Esophagus muscularis mucosa (tissue), 4 donors: ENCODE measurements at places on chromosomes 6 and 20. TPM values are rescaled to one million over a fixed set of nuclear protein-coding genes. Genes with fewer than 3 reads are reported as not detected.

Gene C20orf202
- total RNA-seq = 0.17 TPM

Gene FOXA2
- not detected for total RNA-seq

Gene ESR1
- total RNA-seq = 0.83 TPM

Gene ZSCAN31
- 20.8 TPM for total RNA-seq

Gene ERVFRD-1
- total RNA-seq = 0.42 TPM

Gene POU5F1
- not detected for total RNA-seq

Gene CTCFL
- total RNA-seq = not detected

Gene GPLD1
- total RNA-seq = 3.8 TPM

Gene PDYN
- total RNA-seq = not detected

Gene SIRT5
- 14.5 TPM for total RNA-seq

Gene ILRUN
- 102 TPM for total RNA-seq

Gene PTP4A1
- total RNA-seq = 26.9 TPM

GRCh38 chr6:50666089-50666488, 47.2 kb upstream of the TFAP2D start:
- DNase-seq = no peak

GRCh38 chr6:85418059-85418458, 31.8 kb upstream of the NT5E start:
- no peak for DNase-seq

GRCh38 chr6:45447005-45447404, 69.3 kb upstream of the SUPT3H start:
- DNase-seq = no peak

DNA sequence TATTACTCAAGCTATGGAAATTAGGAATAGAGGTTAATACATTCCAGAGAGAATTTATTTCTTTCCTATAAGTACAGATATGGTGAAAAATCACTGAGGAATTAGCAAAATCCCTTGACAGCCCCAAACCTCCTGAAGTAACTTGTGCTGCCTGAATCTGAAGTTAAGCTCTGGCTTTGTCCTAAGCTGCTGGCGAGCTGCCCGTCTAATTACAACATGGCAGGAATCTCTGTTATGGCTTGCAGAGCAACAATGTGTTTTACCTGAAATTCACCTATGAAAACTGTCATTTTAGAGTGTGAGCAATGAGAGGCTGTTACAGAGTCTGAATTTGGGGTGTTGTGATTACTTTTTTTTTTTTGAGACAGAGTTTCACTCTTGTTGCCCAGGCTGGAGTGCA, 22.5 kb upstream of the IYD start:
- DNase-seq = no peak

GRCh38 chr6:110232450-110232849, 52.2 kb downstream of the CDC40 start:
- no peak for DNase-seq

DNA sequence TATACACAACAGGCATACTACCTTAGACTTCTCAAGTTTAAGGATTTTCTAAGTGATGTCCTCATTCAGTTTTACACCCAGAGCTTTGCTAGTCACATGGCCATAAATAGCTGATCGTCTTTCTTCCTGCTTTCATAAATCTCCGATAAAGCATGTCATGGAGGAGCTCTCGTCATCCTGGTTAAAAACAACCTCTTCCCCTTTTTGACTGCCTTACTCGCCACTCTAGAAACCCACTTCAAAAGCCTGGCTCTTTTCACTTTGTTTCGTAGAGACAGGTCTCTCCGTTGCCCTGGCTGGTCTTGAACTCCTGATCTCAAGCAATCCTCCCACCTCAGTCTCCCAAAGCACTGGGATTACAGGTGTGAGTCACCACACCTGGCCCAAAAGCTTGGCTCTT, 67.0 kb upstream of the SMIM29 start:
- no peak for DNase-seq

GRCh38 chr6:108134213-108134970, 31.4 kb upstream of the NR2E1 start:
- no peak for DNase-seq

GRCh38 chr6:109192865-109193264, 97.6 kb downstream of the CEP57L1 start:
- DNase-seq = no peak

GRCh38 chr6:160995271-160995670, 3.7 kb downstream of the MAP3K4 start:
- DNase-seq = peak; percentile 34

GRCh38 chr20:62741191-62741691, 32.6 kb downstream of the NTSR1 start:
- DNase-seq = no peak

DNA sequence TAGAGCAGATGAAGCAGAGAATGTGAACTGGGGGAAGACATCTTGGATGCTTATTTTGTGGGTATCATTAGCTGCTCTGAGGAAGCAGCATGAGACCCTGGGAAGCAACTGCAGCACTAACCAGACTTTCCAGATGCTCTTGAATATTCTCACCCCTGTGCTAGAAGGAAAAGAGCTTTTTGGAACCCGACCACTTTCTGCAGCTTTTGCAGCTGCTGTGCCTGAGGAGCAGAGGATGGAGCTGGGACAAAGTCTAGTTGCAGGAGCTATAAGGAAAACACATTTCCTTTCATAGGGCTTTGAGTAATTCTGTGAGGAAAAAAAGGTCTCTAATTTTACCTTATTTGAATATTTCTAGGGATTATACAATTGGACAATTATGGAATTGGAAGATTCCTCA, 369.7 kb downstream of the CD109 start:
- DNase-seq = no peak

- DNase-seq = peak; percentile 29
These were observed 65.3 kb upstream of the KCNK16 start for GRCh38 chr6:39387785-39388184.

DNA sequence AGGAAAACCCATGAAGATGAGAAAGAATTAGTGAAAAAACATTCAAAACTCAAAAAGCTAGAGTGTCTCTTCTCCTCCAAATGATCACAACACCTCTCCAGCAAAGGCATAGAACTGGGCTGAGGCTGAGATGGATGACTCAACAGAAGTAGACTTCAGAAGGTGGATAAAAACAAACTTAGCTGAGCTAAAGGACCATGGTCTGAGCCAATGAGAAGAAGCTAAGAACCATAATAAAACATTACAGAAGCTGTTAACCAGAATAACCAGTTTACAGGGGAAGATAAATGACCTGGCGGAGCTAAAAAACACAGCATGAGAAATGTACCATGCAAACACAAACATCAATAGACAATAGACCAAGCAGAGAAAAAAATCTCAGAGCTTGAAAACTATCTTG, 904.1 kb upstream of the MANEA start:
- no peak for DNase-seq

GRCh38 chr20:52681288-52681687, 290.9 kb upstream of the TSHZ2 start:
- DNase-seq = peak; percentile 62

DNA sequence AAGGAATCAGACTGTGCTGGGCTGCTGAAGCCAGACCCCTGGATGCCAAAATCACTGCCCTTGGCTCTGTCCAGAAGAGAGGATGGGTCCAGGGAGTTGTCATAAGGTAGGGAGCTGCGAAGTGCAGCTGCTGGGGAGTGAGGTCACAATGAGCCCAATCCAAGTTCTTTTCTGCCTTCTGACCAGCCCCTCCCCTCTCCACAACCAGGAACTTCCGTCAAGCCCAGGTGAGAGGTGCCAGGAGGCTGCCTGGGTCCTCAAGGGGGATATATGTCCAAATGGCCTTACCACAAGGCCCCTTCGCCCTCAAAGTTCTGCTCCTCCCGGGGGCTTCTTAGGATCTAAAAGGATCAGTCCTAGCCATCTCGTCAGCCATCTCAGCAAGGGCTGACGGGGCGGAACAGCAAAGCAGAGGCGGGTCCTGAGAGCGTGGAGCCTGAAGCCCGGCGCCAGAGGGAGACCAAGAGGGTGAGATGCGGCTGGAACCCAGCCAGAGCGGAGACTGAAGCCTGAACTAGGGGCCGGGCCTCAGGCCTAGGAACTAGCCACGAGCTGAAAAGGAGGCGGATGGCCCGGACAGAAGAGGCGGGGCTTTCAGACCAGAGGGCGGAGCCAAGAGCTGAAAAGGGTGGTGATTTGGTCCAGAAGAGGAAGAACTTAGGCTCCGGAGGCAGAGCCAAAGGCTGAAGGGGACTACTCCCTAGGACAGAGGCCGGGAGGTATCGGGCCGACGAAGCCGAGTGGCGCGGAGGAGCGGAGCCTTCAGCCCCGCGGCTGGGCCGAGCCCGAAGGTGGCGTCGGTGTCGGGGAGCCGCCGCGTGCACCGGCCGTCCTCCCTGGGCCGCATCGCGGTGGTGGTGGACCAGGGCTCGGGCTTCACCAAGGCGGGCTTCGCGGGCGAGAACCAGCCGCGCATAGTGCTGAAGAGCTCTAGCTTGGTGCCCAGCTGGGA, at the start of gene ACTL10:
ACTL10 (plus strand) TSS at position 651 of the 952 bp plus-strand sequence. CDS start 555 bp downstream, outside the sequence.
- peak; percentile 99 for DNase-seq

DNA sequence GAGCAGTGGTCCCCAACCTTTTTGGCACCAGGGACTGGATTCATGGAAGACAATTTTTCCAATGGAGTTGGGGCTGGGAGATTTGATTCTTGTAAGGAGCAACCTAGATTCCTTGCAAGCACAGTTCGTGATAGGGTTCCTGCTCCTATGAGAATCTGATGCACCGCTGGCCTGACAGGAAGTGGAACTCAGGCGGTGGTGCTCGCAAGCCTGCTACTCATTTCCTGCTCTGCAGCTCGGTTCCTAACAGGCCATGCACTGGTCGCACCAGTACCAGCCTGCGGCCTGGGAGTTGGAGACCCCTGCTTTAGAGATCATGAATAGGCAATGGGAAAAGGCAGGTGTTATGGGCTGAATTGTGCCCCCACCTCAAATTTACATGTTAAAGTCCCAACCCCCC, 131.2 kb downstream of the PFDN4 start:
- DNase-seq = no peak

DNA sequence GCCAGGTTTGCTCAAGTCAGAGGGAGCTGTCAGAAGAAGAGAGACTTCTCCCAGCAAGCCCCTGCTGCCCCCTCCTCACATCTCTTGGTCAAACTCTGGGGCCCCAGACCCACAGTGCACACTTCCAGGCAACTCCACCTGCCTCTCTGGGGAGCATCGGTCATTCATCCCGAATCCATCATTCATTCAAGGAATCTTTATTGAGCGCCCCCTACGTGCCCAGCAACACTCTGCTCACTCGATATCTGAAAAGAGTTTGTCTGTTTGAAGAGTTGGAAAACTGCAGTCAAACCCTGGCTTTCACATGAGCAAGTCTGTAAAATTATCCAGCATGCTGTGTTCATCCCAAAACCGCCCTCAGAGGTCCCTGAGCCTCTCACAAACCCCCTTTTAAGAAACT, 66.2 kb downstream of the PRR18 start:
- no peak for DNase-seq

DNA sequence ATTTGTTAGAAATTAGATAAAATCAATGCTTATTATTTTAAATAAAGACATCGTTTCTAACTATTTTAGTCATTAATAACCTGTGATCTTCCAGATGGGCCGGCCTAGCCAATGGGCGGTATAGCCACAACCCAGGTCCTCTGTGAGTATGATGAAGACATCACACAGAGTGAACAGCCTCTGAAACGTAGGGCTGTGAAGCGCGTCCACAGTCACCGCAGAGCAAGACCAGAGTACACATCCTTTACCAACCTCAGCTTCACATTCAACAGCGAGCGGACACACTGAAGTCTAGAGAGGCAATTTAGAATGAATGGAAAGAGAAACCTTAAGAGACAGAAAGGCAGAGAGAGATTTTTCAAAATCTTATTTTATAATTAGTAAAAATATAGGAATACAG, 125.0 kb upstream of the RPS6KA2 start:
- DNase-seq = no peak

GRCh38 chr6:148146717-148147462, 195.7 kb upstream of the SASH1 start:
- no peak for DNase-seq
